HT1080 (cell line): ENCODE measurements at places on chromosomes 11 and 22. TPM values are rescaled to one million over a fixed set of nuclear protein-coding genes. Genes with fewer than 3 reads are reported as not detected.
A peak's percentile ranks its signal among the peaks of the same experiment; 100 is the strongest.

GRCh38 chr22:21020802-21021429 is 6.0 kb downstream of the P2RX6 start:
- no peak for DNase-seq

DNA sequence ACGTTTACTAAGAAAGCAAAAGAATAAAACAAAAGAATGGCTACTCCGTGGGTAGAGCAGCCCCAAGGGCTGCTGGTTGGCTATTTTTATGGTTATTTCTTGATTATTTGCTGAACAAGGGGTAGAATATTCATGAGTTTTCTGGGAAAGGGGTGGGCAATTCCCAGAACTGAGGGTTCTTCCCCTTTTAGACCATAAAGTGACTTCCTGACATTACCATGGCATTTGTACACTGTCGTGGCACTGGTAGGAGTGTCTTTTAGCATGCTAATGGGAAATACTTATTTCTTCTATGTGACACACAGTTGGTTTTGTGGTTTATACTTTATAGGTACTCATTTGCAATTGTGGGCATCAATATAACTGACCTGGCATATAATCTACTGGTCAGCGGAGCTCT is 56.3 kb downstream of the SLN start:
- no peak for DNase-seq

GRCh38 chr11:73151416-73151815 is 9.3 kb upstream of the FCHSD2 start:
- no peak for DNase-seq

DNA sequence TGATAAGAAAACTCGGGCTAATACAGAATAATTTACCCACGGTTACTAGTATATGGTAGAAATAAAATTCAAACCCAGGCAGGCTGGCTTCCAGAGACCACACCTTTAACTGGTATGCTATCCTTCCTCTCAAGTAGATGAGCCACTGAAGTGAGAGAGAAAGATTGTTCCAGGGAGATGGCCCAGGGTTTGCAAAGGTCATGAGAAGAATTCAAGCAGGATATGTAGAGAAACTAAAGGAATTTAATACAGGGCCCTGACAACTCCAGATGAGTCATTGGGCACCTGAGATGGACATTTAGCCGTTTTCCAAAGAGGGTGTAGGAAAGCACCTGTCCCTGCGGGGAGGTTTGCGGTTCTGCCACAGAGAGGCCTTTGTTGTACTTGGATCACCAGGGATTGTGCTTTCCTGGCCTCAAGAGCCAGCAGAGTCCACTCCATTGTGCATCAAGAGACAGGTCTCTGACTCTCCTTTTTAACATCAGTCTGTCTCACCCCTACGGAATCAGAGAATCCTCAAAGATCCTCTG is 152.7 kb upstream of the BLID start:
- DNase-seq = peak; percentile 35

GRCh38 chr11:65448074-65448417 is 25.4 kb downstream of the NEAT1 start:
- DNase-seq = no peak

- no peak for DNase-seq
These were observed 48.5 kb upstream of the PRODH start for GRCh38 chr22:18984564-18984963.

- DNase-seq = no peak
These were observed 70.8 kb downstream of the WNT11 start for GRCh38 chr11:76135491-76135890.

DNA sequence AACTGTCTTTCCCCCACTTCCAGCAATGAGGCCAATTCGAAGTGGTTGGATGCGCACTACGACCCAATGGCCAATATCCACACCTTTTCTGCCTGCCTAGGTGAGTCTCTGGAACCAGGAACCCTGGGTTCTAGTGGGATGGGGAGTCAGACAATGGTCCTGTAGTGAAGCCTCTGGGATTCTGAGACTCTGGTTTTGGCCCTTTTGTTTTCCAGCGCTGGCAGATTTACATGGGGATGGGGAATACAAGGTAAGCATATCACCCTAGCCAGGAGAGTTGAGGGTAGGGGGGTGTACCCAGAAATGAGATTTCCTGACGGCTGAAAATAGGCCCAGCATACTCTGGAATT is 530 bp downstream of the BBS1 start:
- no peak for DNase-seq

DNA sequence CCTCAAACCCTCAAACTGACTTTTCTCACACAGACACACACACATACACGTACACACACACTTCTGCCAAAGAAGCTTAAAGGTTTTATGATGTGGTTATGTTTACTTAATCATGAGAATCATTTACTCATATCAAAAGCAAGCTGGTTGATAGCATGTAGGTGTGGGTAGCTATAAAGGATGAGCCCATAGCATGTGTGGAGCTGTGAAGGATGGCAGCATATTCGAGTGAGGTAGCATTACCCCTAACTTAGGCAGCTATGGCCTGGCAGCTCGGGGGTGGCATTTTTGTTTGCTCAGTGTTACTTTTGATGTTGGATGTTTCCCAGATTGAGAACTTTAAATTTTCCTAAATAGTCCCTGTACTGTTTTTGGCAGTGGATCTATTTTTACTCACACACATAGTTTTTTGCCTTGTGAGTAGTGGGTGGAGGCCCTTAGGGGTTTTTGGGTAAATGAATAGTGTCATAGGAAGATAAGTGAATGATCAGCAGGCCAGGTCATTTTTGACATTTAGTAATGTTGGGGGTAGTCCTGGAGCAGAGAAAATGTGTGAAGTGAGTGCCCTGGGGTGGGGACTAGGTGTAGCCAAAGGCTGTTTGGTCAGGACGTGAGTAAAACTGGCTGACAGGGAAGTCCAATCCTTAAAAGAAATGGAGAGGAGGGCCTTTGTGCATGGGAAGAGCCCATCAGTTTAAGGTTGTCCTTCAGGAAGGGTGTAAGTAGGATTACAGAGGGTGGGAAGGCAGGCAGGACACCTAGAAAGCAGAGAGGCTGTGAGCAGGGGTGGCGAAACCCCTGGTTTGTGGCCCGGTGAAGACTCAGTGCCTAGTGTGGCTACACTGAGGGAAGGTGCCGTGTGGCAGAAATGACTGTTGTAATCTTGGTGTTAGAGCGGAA is 7.1 kb downstream of the YWHAH start:
- DNase-seq = no peak

DNA sequence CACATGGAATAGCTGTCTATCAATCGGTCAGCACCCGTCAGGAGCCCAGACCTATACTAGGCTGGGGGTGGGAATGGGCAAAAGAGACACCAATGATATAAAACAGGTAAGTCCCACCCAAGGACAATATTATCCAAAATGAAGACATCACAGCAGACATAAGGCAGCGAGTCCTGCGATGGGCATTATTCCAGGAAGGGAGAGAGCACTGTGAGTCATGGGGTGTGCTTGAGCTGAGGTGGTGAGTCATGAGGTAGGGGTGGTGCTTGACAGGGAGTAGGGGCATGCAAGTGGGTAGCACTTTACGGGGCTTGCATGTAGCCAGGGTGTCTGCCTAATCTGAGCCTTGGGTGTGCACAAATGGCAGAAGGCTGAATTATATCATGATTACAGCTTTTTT is 605.0 kb upstream of the CADM1 start:
- DNase-seq = peak; percentile 78

- peak; percentile 47 for DNase-seq
These were observed 10.4 kb downstream of the NHERF4 start for GRCh38 chr11:119195680-119196079.

DNA sequence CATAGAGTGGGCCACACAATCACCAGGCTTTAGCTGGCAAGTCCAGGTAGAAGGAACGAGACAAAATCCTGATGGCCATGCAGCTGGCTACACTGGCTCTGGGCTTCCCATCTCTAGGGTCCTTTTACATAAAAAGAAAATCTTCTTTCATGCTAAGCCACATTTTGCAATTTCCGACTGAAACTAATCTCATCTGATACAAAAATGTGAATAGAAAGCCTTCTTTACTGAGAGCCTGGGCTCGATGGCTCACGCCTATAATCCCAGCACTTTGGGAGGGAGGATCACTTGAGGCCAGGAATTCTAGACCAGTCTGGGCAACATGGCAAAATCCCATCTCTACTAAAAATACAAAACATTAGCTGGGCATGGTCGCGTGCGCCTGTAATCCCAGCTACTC is 67.2 kb downstream of the MICAL3 start:
- DNase-seq = no peak

DNA sequence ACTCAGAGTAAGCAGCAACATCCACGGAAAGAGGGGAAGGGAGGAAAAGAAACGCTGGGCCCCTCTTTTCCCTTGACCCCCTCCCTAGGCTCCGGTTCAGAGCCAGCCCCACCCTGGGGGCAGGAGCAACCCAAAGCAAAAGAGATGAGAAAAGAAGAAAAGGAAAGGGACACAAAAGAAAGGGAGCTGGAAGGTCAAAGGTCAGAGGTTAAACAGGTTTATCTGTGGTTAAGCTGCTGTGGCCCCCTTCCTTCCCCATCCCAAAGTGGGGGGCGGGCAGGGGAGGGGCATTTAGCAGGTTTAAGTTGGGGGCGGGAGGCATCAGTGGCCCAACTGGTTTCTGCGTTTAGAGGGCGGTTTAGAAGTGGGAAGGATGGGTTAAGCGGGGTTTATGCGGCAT is 35.6 kb downstream of the SLC22A12 start:
- DNase-seq = no peak

DNA sequence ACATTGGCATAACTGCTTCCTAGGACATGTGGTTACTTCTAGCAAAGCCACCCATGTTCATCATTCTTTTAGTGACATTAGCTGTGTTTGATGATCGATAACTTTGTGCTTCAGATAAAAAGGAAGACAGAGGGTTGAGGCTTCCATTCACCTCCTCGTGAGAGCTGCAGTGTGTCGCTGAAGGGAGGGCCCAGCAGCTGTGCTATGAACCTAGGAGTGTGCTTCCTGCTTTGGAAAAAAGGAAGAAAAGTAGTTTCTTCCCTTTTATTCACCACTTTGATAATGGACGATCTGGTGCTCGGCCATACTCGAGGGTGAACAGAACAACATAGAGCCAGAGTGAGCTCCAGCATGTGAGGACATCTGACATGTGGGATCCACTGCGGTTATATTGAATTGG is 6.1 kb upstream of the RFPL2 start:
- DNase-seq = no peak

GRCh38 chr11:1433977-1434640 is 44.4 kb downstream of the BRSK2 start:
- DNase-seq = no peak

DNA sequence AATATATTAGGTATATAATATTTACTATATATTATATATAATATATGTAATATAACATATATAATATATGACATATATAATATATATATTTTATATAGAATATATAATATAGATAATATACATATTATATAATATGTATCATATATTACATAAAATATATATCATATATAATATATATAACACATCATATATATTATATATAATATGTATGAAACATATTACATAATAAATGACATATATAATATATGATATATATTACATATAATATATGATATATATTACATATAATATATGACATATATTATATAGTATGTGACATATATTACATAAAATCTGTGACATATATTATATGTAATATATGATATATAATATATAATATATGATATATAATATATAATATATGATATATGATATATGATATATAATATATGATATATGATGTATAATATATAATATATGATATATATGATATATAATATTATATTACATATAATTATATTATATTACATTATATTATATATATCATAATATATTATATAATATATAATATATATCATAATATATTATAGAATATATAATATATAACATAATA is 119.5 kb upstream of the RIMBP3 start:
- DNase-seq = no peak

DNA sequence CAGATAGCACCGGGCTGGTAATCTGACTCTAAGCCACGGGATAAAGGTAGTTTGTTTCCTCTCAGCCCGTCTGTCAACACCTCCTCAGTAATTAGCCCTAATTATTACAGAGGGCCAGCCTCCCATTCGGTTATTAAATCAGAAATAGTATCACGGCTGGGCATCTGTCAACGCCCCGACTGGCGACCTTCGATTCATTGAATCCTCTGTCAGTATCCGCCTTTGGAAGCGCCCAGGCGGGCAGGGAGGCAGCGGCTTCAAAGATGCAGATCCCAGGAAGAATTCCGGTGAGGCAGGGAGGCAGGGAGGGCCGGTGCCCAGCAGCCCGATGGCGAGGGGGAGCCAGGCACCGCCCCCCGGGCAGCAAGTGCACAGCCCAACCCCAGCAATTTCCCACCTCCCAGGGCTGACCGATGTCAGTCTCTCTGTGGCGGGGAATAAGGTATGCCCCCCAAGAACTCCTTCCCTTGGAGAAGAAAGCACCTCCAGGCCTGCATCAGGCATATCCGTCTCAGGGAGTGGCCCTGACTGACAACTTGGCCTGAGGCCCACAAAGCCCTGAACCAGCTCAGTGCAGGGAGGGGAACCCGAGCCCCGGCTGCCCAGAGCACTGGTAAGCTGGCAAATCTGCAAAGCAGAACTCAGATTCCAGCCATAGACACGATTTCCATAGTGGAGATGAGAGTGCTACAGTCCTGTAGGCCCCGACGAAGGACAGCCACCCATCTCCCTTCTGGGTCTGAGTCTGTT is 11.4 kb downstream of the GNB1L start:
- no peak for DNase-seq

DNA sequence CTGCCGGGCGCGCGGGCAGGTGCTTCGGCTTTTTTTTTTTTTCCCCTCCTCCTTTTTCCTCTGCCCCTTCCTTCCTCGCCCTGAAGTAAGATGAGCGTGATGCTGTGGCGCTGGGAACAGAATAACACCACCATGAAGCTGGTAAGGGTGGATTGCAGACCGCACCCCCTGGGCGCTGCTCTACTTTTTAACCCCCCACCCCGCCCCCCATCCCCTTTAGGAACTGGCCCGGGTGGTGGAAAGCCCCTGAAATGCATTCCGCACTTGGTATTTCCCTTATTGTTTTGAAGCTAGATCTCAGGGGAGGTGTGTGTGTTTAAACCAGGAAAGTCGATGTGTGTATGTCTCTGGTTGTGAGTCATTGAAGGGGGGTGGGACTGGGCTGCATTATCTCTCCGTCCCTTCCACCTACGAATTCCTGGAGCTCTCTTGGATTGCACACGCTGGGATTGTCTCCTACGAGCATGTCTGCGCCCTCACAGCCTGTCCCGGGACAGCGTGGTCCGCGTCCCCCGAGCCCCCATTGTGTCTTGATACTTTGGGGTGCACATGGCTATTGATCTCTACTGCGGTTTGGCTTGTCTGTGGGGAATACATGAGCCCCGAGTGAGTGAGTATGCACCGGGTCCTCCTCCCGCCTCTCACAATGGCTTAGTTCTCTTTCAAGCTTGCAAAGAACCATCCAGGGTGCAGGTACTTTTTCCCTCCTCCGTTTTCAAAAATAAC is 64.9 kb downstream of the NAV2 start:
- DNase-seq = no peak

GRCh38 chr11:1839204-1839923 is 583 bp downstream of the TNNI2 start:
- no peak for DNase-seq

- DNase-seq = no peak
These were observed 176.5 kb upstream of the TTC12 start for GRCh38 chr11:113137713-113138529.

Gene SCGB2A2
- total RNA-seq = not detected in 2 replicates

Gene FOSL1
- total RNA-seq = 236 and 374 TPM in 2 replicates

Gene OR56A1
- not detected in 2 replicates for total RNA-seq

Gene OR52I1
- not detected in 2 replicates for total RNA-seq

Gene PKDREJ
- not detected in 2 replicates for total RNA-seq

Gene GGTLC2
- total RNA-seq = not detected in 2 replicates

Gene TRPC6
- total RNA-seq = 0.10 and 0.11 TPM in 2 replicates

Gene OR10D3
- total RNA-seq = not detected in 2 replicates

Gene RTN4RL2
- total RNA-seq = 5.6 and 11.3 TPM in 2 replicates

Gene FGF3
- total RNA-seq = not detected in 2 replicates

Gene ARSA
- total RNA-seq = 11.0 and 11.3 TPM in 2 replicates

Gene CARNS1
- total RNA-seq = 0.13 TPM in 1 of 2 replicates, not detected in the other

Gene TMEM45B
- total RNA-seq = not detected in 2 replicates

Gene KDM4D
- total RNA-seq = 1.8 and 3.2 TPM in 2 replicates
